ENCODE measurements at places on chromosomes 3 and 15.

GRCh38 chr3:165624761-165625160 lies 212.5 kb downstream of the BCHE start:
- no peak for DNase-seq

DNA sequence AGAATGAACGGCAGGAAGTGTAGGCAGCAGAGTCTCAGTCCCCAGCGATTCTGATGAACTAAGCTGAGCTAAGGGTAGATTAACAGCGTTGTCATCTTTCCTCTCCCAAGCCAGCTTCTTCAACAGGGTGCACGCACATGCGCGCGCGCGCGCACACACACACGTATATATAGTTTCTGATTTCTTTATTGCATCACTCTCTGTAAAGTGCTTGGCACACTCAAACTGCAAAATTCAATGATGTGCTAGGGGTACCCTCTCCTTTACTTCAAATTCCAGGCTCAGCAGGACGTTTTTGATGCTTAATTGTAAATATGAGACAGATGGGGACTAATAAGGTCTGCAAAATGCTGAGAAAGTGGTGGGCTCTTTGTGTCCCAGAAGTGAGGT lies 26.1 kb upstream of the VPS8 start:
- no peak for DNase-seq

DNA sequence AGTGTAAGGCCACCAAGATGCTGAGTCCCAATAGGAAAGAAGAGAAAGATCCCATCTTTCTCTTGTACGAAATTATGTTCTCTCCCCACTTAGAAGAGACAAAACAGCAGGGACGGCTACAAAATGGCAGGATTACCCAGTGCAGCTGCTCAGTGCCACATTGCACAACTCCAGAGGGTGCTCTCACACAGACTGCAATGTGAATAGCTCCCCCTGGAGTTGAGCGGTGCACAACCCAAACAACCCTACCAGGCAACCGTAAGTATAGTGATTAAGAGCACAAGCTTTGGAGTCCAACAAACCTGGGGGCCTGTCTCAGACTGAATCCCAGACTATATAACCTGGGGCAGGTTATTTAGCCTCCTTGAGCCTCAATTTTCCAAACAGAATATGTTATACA lies 3.1 kb upstream of the BHLHE40 start:
- no peak for DNase-seq

GRCh38 chr3:56629047-56629446 lies 54.0 kb downstream of the TASOR start:
- no peak for DNase-seq

DNA sequence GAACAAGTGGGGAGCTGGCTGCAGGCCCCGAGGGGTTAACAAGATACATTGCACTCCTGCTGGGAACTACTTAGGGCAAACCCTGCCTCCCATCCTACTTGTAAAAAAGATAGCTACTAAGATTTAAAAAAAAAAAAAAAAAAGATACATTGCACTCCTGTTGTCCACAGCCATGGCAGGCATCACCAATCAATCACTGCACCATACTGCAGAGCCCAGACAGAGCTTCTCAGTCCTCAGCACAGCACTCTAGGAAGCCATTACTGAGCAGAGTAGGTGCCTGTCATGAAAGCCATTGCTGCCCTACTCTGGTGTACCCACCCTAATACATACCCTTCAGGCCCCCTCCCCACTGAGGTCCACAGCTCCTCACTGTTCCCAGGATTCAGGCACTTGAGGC lies 64.8 kb downstream of the RASGRF1 start:
- no peak for DNase-seq

DNA sequence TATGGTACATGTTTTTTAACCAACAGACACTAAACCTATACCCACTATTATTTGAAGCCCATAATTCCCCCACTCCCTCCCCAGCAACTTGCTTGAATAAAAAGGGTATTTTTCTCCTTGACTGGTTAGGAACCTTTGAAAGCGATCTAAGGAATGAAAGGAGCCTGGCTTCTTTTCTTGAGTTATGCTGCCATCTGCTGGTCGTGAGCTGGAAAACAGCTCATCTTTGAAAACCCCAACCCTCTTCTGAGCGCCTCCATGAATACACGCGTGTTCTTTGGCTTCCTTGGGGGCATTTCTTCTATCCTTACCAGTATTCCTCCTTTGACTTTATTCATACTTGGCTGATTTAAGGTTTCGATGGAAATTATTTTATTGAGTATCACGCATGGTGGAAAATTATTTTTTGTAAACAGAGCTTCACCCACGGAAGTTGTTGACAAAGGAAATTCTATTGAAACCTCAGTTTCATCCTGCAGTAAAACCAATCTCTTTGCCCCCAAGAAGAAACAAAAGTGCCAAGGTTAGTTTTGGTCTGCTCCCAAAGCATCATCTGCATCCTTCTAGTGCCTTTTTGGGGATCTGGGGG lies 171.6 kb downstream of the SV2B start:
- DNase-seq = peak; percentile 43

GRCh38 chr3:67067251-67067650 lies 69.1 kb downstream of the KBTBD8 start:
- no peak for DNase-seq

GRCh38 chr3:9420850-9421549 lies 23.6 kb downstream of the SETD5 start:
- DNase-seq = no peak

DNA sequence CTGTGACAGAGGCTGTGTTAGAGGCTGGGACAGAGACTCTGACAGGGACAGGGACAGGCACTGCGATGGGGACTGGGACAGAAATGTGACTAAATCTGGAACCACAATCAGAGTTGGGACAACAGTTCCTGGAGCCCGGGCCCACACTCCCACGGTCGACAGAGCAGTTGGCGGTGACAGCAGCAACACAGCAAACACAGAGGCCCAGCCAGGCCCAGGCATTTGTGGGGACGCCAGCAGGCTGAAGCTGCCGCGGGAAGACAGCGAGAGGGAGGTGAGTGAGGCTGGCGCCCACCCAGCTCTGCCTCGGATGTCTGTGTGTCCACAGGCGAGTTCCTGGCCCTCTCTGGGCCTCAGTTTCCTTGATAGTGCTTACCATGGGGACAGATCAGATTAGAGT lies 9.3 kb upstream of the HCN4 start:
- no peak for DNase-seq

DNA sequence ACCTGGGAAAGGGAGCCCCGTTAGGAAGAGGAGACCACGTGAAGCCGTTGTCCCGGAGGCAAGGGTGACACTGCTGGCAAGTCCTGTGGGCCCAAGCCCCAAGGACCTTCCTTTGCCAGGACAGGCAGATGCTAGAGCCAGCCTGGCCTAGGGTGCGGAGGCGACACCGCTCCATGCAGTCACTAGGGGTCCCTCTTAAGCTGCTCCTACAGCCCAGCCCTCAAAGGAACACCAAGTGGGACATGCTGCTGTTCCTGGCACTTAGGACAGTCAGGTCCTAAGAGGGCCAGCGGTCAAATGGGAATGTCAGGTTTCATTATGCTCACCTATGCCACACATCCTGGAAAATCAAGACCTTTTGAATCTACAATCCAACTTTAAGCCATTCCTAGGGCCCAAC lies 59.7 kb downstream of the RPN1 start:
- no peak for DNase-seq

GRCh38 chr3:166248784-166249183 lies 411.6 kb upstream of the BCHE start:
- no peak for DNase-seq

GRCh38 chr3:79769229-79769628 lies 1.4 kb upstream of the ROBO1 start:
- DNase-seq = no peak

DNA sequence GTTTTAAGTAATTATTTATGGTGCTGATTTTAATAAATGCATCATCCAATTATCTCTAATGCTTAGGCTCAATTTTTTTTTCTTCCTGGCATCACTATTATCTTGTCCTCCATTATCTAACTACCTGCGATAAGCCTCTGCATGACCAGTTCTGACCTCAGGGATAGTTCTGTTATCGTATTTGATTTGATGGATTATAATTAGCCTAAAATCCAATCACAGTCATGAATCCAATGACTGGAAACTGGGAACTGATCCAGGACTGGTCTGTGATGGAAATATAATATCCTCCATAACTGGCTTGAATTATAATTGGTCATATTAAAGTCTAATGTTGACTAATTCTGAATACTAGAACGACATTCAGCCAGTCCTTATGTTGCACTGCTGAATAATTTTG lies 1.1 kb downstream of the MYH15 start:
- no peak for DNase-seq

DNA sequence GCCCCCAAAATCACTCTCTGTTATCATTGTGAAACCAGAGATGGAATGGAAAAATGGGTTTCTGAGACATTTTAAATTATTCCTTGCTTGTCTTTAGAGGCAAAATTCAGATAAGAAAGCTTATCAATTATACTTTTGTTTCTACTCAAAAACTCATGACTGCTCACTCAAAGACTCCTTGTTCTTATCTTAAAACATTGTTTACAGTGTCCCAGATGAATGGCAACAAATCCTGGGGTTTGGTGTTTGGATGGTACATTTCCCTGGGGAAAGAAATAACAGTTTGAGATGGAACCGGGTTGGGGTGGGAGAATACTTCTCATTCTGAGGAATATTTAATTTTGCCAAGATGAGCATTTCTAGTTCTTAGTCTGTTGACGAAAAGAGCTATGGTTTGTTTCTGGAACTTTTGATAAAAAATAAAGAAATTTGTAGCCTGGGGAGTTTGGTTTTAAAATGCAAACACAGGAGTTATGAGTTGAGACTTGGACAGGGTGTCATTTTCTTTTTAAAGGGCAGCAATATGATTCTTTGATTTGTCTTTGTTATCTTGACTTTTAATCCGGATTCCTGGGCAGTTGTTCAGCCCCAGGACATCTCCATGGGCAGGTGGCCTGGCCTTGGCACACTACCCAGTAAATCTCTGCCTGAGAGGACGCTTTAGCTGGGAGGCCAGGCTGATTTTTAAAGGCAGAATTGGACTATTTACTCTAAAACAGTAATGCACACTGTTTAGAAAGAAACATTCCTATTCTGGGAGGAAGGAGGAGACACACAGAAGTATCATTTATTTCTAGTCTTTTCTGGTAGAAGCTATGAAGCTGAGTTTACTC lies 32.4 kb downstream of the BTD start:
- no peak for DNase-seq

DNA sequence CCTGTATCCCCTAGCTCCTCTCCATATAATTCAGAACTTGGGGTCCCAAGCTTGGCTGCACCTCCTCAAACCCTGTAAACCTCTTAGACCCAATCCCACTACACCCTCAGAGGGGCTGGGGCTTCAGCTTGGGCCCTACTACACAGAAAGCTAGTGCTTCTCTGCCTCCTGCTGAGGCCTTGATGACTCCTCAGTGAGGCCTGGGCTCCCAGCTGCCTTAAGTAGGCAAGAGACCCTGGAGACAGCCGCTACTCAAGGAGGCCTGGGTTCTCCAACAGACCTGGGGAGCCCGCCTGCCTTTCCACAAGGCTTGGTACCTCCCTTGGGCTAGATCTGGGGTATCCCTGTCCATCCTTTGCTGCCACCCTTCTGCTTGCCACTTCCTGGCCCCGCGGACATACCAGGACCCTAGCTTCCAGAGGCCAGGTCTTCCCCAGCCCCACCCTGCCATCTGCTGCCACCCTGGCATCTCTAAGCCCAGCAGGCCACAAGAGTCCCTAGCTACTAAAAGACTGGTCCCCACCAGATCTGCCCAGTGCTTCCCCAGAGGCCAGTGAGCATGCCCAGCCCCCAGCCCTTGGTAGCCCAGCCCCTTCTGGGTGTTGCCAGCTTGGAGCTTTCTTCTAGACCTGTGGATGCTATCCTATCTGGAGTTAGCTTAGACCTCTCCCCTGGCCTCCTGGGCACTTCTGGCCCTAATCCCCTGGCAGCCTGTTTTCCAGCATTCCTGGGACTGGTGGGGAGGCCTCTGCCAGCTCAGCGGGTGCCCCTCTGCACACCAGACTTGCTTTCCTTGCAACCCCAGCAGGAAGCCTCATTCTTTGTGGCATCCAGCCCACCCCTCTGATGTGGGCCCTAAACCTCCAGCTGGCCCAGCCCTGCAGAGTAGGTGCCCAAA lies 13.7 kb downstream of the C15orf39 start:
- DNase-seq = no peak

- no peak for DNase-seq
These were observed 80.4 kb upstream of the LMCD1 start for GRCh38 chr3:8421267-8421666.

- no peak for DNase-seq
These were observed 10.8 kb downstream of the BHLHE40 start for GRCh38 chr3:4990069-4990468.

Data from activated CD4-positive, alpha-beta T cell treated with anti-CD3 and anti-CD28 coated beads for 1 hour (primary cell).